Mesenchymal stem cell (in vitro differentiated cells and primary cell): ENCODE measurements at places on chromosomes 13 and 19.

GRCh38 chr13:51125495-51126226 lies 14.6 kb upstream of the C13orf42 start:
- DNase-seq: peak; percentile 53

- peak; percentile 64 for DNase-seq
Measured at GRCh38 chr13:25771641-25772478, 280.0 kb downstream of the SHISA2 start.

DNA sequence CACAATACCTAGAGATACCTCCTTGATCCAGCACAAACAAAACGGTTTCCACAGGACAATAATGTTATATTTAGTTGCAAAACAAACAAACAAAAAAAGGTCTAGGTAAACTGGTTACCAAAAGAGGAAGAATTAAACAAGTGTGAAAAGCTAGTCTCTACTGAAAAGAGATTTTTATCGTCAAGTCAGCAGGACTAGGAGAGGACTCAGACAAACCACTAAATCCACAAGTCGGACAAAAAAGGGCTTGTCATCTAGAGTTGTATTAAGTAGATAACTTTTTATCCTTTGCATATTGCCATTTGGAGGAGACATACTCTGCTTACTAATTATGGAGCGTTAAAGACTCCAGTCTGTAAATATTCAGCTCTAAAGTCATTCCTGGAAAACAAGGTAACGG lies 9.9 kb upstream of the KPNA3 start:
- no peak for DNase-seq

GRCh38 chr13:87893186-87893585 lies 222.0 kb downstream of the SLITRK5 start:
- no peak for DNase-seq

DNA sequence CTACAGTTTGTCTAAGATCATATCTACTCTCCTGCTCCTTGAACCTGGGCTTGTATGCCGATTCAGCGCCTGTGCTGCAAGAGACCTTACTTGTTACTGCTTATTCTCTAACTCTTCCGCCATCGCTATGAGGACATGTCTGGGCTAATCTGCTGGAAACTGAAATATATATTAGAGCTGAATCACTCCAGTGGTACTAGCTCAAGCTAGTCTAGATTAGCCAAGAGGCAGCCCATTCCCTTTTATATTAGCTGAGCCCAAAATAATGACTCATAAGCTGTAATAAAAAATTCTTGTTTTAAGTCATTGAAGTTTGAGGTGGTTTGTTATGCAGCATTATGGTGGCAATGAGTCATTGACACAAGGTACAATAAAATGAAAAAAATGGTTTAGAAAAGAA lies 52.8 kb downstream of the SLC6A16 start:
- no peak for DNase-seq

DNA sequence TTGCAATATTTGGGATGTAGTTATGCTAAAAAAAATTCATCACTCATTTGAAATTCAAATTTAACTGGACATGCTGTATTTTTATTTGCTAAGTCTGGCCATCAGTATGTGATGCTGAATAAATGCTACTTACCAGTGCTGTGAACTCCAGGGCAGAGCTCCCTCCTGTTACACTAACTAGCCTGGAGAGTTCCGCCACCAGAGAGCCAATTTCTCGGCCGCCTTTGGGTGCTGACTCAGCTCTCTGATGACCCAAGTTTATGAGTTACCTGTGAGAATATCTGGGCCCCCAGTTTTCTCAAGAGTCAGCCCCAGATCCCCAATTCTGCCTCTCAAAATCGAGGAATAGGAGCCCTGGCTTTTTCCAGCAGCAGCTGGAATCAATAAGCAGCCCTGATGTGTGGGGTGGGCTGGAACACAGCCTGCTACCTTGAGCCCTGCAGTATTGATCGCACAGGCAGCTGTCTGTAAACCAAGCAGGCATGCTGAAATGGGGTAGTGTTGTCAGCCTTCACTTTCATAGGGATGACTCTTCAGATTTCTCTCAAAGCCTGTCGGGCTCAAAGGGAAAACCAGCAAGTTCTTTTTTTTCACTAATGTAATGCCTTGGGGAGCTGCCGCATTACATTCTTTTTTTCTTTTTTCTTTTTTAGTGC lies 113.7 kb downstream of the DNAJC15 start:
- no peak for DNase-seq

DNA sequence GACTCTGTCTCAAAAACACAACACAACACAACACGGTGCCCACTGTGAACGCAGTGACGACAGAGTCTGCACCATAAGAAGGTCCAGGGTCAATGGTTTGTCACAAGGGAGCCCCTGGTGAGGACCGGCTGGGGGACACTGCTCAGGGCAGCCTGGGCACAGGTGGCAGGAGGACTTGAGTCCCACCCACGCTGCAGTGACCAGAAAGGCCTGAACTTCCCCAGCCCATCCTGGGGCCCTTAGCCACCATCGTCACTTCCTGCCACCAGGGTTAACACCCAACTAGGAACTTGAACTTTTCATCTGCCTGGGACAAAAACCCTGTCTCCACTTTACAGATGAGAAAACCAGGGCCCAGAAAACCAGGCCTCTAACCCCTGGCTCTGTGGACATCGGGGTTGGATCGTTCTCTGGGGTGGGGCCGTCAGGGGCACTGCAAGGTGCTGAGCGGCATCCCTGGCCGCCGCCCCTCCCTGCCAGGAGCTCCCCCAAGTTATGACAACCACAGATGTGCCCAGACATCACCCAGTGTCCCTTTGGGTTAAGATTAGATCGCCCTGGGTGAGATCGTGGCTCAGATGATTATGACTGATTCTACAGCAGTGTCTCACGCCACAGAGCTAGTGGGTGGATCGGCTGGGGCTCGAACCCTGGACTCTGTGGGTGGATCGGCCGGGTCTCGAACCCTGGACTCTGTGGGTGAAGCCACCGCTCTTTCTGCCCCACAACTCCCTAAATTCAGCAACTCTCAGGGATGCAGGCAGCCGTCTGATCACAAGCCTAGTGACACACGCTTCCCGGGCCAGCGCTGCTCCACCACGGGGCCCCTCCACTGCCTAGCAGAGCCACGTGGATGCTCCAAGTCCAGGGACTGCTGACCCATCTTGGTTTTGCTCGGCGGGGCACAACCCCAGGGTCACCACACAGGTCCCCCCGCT lies 14.0 kb downstream of the MOB3A start:
- DNase-seq: no peak

- DNase-seq: no peak
Measured at GRCh38 chr13:42218576-42218975, 53.4 kb upstream of the AKAP11 start.

- peak; percentile 51 for DNase-seq
Measured at GRCh38 chr19:8445488-8446001, 770 bp downstream of the HNRNPM start.

GRCh38 chr19:49390929-49391359 lies 2.9 kb downstream of the KASH5 start:
- no peak for DNase-seq

GRCh38 chr19:3041327-3041726 lies 12.2 kb upstream of the TLE2 start:
- DNase-seq: no peak

- DNase-seq: no peak
Measured at GRCh38 chr13:26518451-26518959, 39.0 kb upstream of the WASF3 start.

- DNase-seq: no peak
Measured at GRCh38 chr13:33773790-33774462, 44.0 kb upstream of the RFC3 start.

DNA sequence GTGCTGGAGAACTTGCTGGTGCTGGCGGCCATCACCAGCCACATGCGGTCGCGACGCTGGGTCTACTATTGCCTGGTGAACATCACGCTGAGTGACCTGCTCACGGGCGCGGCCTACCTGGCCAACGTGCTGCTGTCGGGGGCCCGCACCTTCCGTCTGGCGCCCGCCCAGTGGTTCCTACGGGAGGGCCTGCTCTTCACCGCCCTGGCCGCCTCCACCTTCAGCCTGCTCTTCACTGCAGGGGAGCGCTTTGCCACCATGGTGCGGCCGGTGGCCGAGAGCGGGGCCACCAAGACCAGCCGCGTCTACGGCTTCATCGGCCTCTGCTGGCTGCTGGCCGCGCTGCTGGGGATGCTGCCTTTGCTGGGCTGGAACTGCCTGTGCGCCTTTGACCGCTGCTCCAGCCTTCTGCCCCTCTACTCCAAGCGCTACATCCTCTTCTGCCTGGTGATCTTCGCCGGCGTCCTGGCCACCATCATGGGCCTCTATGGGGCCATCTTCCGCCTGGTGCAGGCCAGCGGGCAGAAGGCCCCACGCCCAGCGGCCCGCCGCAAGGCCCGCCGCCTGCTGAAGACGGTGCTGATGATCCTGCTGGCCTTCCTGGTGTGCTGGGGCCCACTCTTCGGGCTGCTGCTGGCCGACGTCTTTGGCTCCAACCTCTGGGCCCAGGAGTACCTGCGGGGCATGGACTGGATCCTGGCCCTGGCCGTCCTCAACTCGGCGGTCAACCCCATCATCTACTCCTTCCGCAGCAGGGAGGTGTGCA lies 587 bp downstream of the S1PR4 start:
- DNase-seq: no peak

- DNase-seq: no peak
Measured at GRCh38 chr19:8150178-8150865, 930 bp upstream of the FBN3 start.

DNA sequence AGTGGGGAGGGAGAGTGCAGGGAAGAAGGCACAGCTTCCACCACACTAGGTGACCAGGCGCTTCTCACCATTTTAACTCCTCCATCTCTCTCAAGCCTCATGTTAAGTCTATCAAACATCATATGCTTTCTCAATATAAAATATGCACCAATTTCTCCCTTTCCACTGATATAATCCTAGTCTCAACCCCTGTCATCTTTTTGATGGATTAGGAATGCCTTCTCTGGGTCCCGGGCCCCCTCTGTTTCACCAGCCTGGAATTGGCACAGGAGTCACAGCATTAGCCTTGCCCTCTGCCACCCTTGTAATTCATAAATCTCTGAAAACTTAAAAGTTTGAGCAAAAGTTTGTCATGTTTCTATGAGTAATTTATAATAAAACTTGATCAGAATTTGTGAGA lies at the start of gene ZSCAN4:
ZSCAN4 (plus strand) TSS at position 301 of the 400 bp plus-strand sequence. CDS start 7,211 bp downstream, outside the sequence.
- DNase-seq: no peak

DNA sequence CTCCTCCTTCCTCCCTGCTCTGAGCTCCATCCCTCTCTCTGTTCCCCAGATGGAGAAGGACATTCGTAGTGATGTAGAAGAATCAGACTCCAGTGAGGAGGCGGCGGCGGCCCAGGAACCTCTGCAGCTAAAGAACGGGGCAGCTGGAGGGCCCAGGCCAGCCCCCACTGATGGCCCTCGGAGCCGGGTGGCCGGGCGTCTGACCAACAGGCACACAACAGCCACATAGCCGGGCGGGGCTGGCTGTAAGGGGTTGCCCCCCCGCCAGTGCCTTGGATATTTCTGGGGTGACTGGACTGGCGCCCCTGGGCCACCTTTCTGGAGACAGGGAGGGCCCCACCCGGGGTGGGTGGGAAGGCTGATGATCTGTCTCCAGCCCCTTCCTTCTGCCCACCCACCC lies 46.3 kb downstream of the CD320 start:
- no peak for DNase-seq

DNA sequence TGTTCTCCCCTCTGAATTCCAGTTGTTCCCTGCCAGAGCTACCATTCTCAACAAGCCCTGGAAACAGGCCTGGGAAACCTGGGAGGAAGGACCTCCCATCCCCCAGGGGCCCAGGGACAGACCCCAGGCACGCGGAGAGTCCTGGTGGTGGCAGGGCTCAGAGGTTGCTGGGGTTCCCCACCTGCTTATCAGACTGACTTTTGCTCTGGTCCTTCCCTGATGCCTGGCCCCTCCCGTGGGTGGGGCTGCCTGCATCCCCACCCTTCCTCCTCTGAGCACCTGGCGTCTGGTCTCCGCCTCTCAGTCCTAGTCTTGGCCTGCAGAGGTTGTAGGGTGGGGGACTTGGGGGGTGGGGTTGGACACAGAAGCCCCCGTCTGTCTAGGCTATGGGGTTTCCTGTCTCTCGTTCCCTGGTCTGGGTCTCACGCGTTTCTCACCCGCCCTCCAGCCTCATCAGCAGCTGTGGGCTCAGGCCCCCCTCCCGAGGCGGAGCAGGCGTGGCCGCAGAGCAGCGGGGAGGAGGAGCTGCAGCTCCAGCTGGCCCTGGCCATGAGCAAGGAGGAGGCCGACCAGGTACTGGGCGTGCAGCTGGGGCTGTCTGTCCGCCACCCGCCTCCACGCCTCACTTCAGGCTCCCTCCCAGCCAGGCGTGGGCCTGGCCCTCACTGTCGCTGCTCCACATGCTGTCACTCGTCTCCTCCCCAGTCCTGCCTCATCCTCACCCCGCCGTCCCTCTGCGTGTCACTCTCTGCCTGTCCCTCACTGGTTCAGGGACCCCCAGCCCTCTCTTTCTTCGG lies 13.6 kb downstream of the EPN1 start:
- no peak for DNase-seq

DNA sequence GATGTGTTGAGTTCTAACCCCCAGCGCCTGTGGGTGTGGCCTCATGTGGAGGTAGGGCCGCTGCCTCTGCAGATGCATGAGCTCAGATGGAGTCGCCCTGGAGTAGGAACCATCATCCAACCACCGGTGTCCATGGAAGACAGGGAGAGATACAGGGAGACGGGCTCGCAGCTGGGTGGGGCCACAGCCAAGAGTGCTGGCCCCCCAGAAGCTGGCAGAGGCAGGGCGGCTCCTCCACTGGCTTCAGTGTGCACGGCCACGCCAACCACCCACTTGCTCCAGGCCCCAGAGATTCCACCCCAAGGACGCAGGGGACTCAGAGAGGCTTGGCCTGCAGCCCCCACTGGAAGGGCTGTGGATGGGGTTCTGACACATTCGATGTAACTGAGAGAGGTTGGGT lies 5.4 kb upstream of the MCF2L start:
- DNase-seq: no peak

GRCh38 chr13:79686441-79686840 lies 205.5 kb downstream of the NDFIP2 start:
- no peak for DNase-seq

DNA sequence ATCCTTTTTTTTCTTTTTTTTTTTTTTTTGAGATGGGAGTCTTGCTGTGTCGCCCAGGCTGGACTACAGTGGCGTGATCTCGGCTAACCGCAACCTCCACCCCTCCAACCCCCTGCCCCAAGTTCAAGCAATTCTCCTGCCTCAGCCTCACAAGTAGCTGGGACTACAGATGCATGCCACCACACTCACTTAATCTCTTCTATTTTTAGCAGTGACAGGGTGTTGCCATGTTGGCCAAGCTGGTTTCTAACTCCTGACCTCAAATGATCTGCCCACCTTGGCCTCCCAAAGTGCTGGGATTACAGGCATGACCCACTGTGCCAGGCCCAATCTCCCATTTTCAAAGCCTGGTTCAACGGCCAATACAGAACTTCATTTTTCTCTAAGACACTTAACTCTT lies 9.1 kb downstream of the FOXO1 start:
- DNase-seq: no peak

- DNase-seq: no peak
Measured at GRCh38 chr13:37869506-37869755, 141 bp downstream of the TRPC4 start.

GRCh38 chr13:77737583-77738200 lies 40.2 kb downstream of the SLAIN1 start:
- DNase-seq: no peak

GRCh38 chr13:25847145-25847544 lies 204.7 kb downstream of the SHISA2 start:
- DNase-seq: no peak
